H9 (cell line): ENCODE measurements at places on chromosomes 6 and 20. TPM values are rescaled to one million over a fixed set of nuclear protein-coding genes. Genes with fewer than 3 reads are reported as not detected.

Gene MYL9
- 217 and 218 TPM in 2 replicates for total RNA-seq

DNA sequence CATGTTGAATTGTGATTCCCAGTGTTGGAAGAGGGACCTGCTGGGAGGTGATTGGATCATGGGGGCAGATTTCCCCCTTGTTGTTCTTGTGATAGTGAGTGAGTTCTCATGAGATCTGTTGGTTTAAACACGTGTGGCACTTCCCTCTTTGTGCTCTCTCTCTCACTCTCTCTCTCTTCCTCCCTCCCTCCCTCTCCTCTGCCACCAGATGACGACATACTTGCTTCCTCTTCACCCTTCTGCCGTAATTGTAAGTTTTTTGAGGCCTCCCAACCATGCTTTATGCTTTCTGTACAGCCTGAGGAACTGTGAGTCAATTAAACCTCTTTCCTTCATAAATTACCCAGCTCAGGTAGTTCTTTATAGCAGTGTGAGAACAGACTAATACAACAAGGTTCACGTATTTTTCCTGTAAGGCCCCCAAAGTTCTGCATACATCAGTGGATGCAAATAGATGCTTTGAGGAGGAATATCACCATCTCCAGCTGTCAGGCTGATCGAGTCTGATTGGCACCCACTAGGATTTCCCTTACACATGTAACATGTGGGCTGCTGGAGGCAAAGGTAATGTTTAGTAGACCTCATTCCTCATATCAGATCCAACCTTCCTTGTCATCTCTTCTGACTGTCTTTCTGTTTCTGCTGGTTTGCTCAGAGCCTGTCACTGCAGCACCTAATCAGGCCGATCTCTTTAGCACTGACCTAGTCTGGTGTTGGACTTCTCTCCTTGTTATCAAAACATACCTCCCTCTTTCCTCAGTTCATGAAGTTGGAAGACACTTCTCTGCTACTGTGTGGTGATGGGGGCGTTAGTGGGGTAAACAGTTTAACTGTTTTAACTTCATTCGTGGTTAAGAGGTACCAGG lies 54.3 kb upstream of the BACH2 start:
- 0 out of 2 replicates have a peak, but pooled peaks cover 2% of the 10 kb centered on the region for H3K4me1 ChIP-seq
- no peak overlapping the region for H3K27ac ChIP-seq
- no peak overlapping the region for H3K4me3 ChIP-seq
- no peak for DNase-seq
- H3K27me3 ChIP-seq, result no peaks in the 10 kb centered on the region

Gene LINC00237
- 0.24 and 0.90 TPM in 2 replicates for total RNA-seq

GRCh38 chr6:18845896-18846295 lies 458.7 kb downstream of the RNF144B start:
- no peak for DNase-seq
- H3K4me1 ChIP-seq, result no peaks in the 10 kb centered on the region
- no peak overlapping the region for H3K27ac ChIP-seq
- no peaks in the 10 kb centered on the region for H3K27me3 ChIP-seq

DNA sequence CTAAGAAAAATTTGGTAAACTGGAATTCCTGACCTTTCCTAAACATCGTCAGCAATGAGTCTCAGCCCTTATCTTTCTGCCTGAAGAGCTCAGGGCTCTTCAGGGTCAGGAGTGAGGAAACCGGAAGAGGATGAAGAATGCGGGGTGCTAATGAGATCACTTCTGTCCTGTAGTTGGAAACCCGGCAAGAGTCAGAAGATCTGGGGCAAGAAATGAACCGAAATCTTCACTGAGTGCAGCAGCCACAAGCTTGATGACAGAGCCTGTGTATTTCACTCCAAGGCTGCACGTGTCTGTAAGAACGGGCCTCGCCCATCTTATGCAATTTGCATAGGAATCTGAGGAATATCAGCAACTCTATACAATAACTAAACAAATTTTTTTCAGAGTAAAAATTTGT lies 60.4 kb upstream of the QKI start:
- no peak for DNase-seq
- H3K27me3 ChIP-seq, result no peaks in the 10 kb centered on the region
- H3K4me1 ChIP-seq, result peaks cover 5% of the 10 kb centered on the region; the same call in 1 of the 2 replicates
- H3K27ac ChIP-seq, result no peak overlapping the region
- no peak overlapping the region for H3K4me3 ChIP-seq

GRCh38 chr6:27495386-27496135 lies 22.7 kb upstream of the ZNF184 start:
- no peaks in the 10 kb centered on the region; the same call in 1 of the 2 replicates for H3K4me1 ChIP-seq
- H3K27ac ChIP-seq, result no peak overlapping the region
- H3K27me3 ChIP-seq, result no peaks in the 10 kb centered on the region

- DNase-seq, result no peak
- H3K36me3 ChIP-seq, result no peaks in the 10 kb centered on the region
- H3K4me1 ChIP-seq, result peaks cover 6% of the 10 kb centered on the region; the same call in 1 of the 2 replicates
- no peak overlapping the region for H3K4me3 ChIP-seq
- H3K27me3 ChIP-seq, result no peaks in the 10 kb centered on the region
- H3K27ac ChIP-seq, result no peak overlapping the region
These were observed 54.8 kb downstream of the TNFAIP3 start for GRCh38 chr6:137921823-137922222.

DNA sequence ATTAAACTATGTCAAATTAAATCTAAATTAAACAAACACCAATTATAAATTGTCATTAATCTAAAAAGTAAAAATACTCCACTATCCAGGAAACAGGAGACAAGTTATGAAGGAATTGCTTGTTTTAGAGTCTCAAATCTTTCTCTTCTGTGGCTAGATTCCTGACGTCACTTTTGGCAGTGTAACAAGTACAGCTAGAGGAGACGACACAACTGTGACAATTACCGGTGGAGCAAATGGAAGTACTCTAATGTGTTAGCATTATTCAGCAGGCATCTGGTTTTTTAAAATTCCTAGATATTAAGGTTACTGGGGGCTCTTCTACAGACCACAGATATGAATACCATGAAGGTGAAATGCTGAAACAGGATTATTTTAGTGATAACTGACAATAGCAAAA lies 1042.7 kb downstream of the EPHA7 start:
- H3K27me3 ChIP-seq, result no peaks in the 10 kb centered on the region
- H3K36me3 ChIP-seq, result no peaks in the 10 kb centered on the region
- no peak overlapping the region for H3K4me3 ChIP-seq
- no peaks in the 10 kb centered on the region for H3K4me1 ChIP-seq
- no peak for DNase-seq

DNA sequence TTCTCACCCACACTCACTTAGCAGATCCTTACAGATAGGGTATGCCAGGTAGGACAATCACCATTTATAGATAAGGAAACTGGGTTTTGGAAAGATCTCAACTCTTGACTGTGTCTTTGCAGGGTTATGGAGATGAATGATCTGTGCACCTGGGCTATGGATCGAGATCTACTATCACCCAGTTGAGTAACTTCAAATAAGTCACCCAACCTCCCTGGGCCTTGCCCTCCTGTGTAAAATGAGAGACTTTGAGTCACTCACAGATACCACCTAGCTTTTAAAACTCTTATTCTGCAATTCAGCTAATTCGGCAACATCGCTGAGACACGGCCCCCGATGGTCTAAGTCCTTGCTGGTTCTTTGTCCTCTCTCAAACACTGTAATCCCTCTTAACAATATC lies 53.5 kb downstream of the HIVEP2 start:
- H3K27me3 ChIP-seq, result no peaks in the 10 kb centered on the region
- H3K4me3 ChIP-seq, result no peak overlapping the region
- H3K36me3 ChIP-seq, result no peaks in the 10 kb centered on the region
- no peak overlapping the region for H3K27ac ChIP-seq
- no peak for DNase-seq

DNA sequence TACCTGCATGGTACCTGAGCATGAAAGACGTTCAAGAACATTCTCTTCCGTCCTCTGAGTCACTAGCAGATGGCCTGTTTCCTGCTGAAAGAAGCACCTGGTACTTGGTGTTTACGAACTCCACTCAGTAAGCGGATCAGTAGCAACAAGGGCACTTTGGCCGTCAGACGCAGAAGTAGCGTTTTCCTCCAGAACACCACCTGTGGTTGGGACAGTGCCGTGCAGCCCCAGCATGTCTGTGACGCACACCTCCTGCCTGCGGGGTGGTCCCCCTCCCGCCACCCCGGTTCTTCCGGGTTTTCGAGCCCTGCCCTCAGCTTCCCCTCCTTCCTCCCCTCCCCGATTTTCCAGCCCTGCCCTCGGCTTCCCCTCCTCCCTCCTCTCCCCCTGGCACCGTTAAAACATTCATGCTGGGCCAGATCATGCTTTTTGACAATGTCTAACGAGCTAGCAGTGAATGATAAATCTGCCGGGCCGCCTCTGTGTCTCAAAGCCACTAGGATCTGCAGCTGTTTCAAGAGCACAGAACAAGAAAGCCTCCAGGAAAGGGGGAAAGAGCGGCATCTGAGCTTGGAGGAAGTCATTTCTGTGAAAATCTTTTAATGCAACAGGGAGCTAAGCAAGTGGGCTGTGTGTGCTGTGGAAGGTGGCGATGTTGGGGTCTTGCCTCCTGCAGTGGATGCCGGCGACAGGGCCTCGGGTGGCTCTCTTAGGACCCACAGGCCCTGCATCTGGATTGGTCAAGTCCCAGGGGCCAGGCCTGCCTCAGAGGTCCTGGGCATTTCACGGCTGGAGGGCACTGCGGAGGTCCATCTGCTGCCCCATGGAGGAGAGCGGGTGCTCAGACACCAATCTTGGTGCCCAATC lies 207.9 kb downstream of the ERMARD start:
- DNase-seq, result peak; percentile 38
- no peak overlapping the region for H3K4me3 ChIP-seq
- H3K27ac ChIP-seq, result no peak overlapping the region
- no peaks in the 10 kb centered on the region for H3K36me3 ChIP-seq
- H3K27me3 ChIP-seq, result no peaks in the 10 kb centered on the region; the same call in 1 of the 2 replicates

Gene SPTLC3
- 0.42 and 0.68 TPM in 2 replicates for total RNA-seq

Gene ADGRF4
- not detected in 2 replicates for total RNA-seq

GRCh38 chr6:154297721-154298120 lies 58.9 kb downstream of the IPCEF1 start:
- no peaks in the 10 kb centered on the region for H3K27me3 ChIP-seq
- no peak overlapping the region for H3K27ac ChIP-seq
- H3K4me3 ChIP-seq, result no peak overlapping the region
- H3K4me1 ChIP-seq, result 0 out of 2 replicates have a peak, but pooled peaks cover 2% of the 10 kb centered on the region
- no peaks in the 10 kb centered on the region for H3K36me3 ChIP-seq

DNA sequence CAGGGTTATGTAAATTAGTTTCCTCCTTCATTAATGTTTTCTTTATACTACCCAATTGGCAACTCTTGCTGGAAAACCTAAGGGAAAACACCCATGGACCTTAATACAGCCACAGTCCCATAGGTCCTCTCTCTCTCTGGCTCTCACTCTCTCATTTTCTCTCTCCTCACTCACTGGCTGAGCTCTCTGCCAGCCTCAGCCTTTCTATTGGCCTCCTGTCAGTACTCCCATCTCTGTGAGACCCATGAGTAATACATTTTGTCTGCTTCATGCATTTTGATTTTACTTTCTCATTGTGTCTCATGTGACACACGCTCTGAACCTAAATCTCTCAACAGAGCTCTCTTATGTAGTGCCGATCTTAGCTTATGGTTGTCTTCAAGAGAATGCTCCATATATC lies 907.5 kb downstream of the C6orf118 start:
- no peaks in the 10 kb centered on the region for H3K27me3 ChIP-seq
- no peak overlapping the region for H3K4me3 ChIP-seq
- no peaks in the 10 kb centered on the region for H3K4me1 ChIP-seq
- no peak overlapping the region for H3K27ac ChIP-seq

Gene FAM217B
- 22.8 and 24.5 TPM in 2 replicates for total RNA-seq

Gene CST2
- not detected in 2 replicates for total RNA-seq

DNA sequence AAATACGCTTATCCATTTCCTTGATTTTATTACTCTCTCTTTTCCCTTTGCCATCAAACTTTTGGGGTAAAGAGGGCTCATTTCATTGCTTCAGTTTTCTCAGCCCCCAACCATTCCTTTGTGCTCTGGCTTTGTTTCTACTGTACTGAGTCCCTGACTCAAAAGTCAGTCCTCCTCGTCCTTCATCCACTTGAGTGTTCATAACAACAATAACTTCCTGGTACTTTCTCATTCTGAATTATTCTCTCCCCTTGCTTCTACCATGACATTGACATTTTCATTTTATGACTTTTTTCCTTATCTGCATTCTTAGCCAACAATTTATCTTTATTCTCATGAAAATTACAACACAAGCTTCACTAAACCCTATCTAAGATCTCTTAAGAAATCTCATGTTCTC lies 911 bp downstream of the ENPP3 start:
- no peak for DNase-seq
- H3K27ac ChIP-seq, result no peak overlapping the region
- H3K4me1 ChIP-seq, result no peaks in the 10 kb centered on the region
- no peaks in the 10 kb centered on the region for H3K27me3 ChIP-seq

Gene LY6G6F
- not detected in 2 replicates for total RNA-seq

DNA sequence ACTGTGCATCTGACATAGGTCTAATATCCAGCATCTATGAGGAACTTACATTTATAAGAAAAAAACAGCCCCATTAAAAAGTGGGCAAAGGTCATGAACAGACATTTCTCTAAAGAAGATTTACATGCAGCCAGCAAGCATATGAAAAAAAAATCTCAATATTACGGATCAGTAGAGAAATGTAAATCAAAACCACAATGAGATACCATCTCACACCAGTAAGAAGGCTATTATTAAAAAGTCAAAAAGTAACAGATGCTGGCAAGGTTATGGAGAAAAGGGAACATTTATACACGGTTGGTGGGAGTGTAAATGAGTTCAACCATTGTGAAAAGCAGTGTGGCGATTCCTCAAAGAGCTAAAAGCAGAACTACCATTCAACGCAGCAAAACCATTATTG lies 13.1 kb downstream of the METTL24 start:
- no peaks in the 10 kb centered on the region for H3K27me3 ChIP-seq
- H3K27ac ChIP-seq, result no peak overlapping the region
- H3K4me3 ChIP-seq, result no peak overlapping the region
- no peak for DNase-seq
- no peaks in the 10 kb centered on the region for H3K4me1 ChIP-seq

GRCh38 chr6:71248306-71248765 lies 40.3 kb upstream of the OGFRL1 start:
- no peaks in the 10 kb centered on the region for H3K27me3 ChIP-seq
- no peaks in the 10 kb centered on the region for H3K36me3 ChIP-seq
- DNase-seq, result peak; percentile 31
- no peak overlapping the region for H3K4me3 ChIP-seq

Gene CLIC5
- total RNA-seq, result 0.15 and 0.20 TPM in 2 replicates

Gene RIPPLY2
- 0.90 TPM in 2 replicates for total RNA-seq

Gene C6orf15
- not detected in 2 replicates for total RNA-seq

Gene ETV7
- 0.92 and 0.94 TPM in 2 replicates for total RNA-seq

Gene GSTA3
- total RNA-seq, result not detected in 2 replicates

- H3K4me3 ChIP-seq, result no peak overlapping the region; the same call in 2 of the 3 replicates
- peaks cover 8% of the 10 kb centered on the region; the same call in 1 of the 2 replicates for H3K4me1 ChIP-seq
- peaks cover 8% of the 10 kb centered on the region for H3K36me3 ChIP-seq
- no peak overlapping the region for H3K27ac ChIP-seq
- DNase-seq, result no peak
These were observed 508.7 kb upstream of the CITED2 start for GRCh38 chr6:139882977-139883728.

- peak overlapping the region; percentile 75 for H3K27ac ChIP-seq
- H3K27me3 ChIP-seq, result no peaks in the 10 kb centered on the region
- H3K4me3 ChIP-seq, result no peak overlapping the region
- DNase-seq, result peak; percentile 98
These were observed 59.7 kb upstream of the SNX9 start for GRCh38 chr6:157763129-157763903.
